RPMI8226 (cell line): ENCODE measurements at places on chromosomes 4 and X.

GRCh38 chrX:63889001-63889400, 104.0 kb upstream of the ARHGEF9 start:
- DNase-seq: no peak

DNA sequence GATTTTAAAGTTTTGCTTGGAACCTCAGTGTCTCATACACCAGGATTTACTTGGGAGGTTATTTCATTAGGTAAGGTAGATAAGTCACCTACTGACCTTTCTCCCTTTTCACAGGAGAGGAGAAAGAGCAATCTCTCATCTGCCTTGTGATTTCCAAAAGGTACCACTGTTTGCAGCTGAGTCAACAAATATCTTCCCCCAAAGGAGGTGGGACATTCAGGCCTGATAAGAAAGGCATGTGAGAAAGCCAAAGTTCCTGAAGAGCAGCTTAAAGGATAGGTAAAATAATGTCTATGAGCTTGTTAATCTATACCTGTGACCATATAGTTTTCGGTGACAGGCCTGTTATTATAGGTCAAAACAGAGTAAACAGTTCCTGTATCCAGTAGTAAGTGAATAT, 45.0 kb downstream of the FAM47B start:
- DNase-seq: no peak

- DNase-seq: no peak
Observed at GRCh38 chrX:132786217-132786616, 172.2 kb downstream of the HS6ST2 start.

DNA sequence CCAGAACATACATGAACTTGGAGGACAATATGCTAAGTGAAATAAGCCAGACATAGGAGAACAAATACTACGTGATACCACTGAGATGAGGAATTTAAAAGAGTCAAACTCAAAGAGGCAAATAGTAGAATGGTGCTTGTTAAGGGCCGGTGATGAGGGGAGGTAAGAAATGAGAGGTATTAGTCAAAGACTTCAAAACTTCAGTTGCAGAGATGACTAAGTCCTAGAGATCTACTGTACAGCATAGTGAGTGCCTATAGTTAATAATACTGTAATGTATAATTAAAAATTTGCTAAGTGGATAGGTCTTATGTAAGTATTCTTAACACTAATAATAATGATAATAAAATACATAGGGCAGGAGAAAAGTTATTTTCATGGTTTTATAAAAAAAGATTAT, 126.9 kb upstream of the VEGFC start:
- DNase-seq: no peak

DNA sequence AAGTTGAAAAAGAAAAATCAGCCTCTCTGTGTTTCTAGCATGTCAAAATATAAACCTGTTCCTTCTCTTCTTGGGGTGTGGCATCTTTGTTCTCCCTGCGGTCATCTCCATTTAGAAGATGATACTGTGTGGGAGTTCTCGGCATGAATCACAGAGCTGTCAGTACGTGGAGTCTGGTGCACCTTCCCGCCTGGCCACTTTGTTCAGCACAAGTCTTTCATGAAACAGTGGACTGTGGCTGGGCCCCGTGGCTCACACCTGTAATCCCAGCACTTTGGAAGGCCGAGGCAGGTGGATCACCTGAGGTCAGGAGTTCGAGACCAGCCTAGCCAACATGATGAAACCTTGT, 166.5 kb downstream of the MAML3 start:
- DNase-seq: no peak
